ENCODE measurements at places on chromosomes 6 and 20.
A peak's percentile ranks its signal among the peaks of the same experiment; 100 is the strongest.

- H3K4me1 ChIP-seq, result no peaks in the 10 kb centered on the region
- no peak overlapping the region for H3K4me3 ChIP-seq
- peak overlapping the region; percentile 40 for H3K27ac ChIP-seq
- no peaks in the 10 kb centered on the region for H3K27me3 ChIP-seq
- H3K36me3 ChIP-seq, result no peaks in the 10 kb centered on the region
- no peak for DNase-seq
These were observed 705.4 kb downstream of the PTPRT start for GRCh38 chr20:42484335-42484734.

DNA sequence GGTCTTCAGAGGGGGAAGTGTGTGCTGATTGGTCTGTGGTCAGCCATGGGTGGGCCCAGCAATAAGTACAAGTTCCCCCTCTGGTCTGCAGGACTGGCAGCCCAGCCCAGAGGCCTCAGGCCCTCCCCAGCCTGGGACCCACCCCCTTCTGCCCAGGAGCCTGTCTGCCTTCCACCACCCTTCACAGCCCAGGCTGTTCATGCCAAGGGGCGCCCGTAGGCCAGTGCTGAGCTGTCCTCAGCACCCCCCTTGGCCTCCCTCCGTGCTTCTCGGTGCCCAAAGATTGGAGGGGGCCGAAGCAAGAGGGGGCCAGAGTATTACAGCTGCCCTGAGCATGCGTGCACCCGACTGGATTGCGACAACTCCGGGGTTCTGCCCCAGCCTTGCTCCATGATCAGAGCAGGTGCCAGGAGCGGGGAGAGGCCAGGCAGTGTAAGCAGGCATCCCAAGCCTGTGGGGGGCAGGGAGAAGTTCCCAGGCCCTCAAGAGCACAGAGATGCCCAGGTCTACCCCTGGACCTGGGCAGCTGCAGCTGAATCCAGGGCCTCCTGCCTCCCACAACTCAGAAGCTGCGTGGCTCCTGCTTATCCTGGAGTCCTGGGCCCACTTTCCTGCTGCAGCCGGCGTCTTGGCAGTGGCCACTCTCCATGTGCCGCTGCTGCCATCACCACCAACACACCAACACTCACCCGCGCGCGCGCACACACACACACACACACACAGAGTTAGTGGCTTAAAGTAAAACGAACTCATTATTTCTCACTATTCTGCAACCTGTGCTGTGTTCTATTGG lies 33.3 kb downstream of the CST9L start:
- H3K27me3 ChIP-seq, result no peaks in the 10 kb centered on the region
- no peak overlapping the region for H3K4me3 ChIP-seq
- H3K27ac ChIP-seq, result no peak overlapping the region
- no peak for DNase-seq
- H3K4me1 ChIP-seq, result no peaks in the 10 kb centered on the region

DNA sequence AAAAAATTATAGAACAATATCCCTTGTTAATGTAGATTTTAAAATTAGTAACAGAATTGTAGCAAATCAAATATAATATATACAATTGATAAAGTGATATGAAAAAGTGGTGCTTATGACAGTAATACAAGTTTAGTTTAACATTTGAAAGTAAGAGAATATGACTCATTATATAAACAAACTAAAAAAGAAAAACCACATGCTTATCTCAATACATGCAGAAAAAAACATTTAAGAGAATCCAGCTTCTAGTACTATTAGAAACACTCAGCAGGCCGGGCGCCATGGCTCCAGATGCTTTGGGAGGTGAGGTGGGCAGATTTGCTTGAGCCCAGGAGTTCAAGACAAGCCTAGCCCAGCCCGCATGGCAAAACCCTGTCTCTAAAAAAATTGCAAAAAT lies 60.7 kb upstream of the LAMA2 start:
- H3K36me3 ChIP-seq, result no peaks in the 10 kb centered on the region
- H3K4me3 ChIP-seq, result no peak overlapping the region
- no peak for DNase-seq
- H3K27ac ChIP-seq, result no peak overlapping the region

GRCh38 chr20:48231253-48231930 lies 446.1 kb upstream of the SULF2 start:
- no peaks in the 10 kb centered on the region for H3K4me1 ChIP-seq
- no peaks in the 10 kb centered on the region for H3K27me3 ChIP-seq
- H3K27ac ChIP-seq, result no peak overlapping the region
- no peak overlapping the region for H3K4me3 ChIP-seq
- DNase-seq, result no peak
- H3K36me3 ChIP-seq, result no peaks in the 10 kb centered on the region

- DNase-seq, result no peak
- no peaks in the 10 kb centered on the region for H3K27me3 ChIP-seq
- no peaks in the 10 kb centered on the region for H3K36me3 ChIP-seq
- no peak overlapping the region for H3K27ac ChIP-seq
- H3K4me3 ChIP-seq, result no peak overlapping the region
- no peaks in the 10 kb centered on the region for H3K4me1 ChIP-seq
These were observed 422.8 kb downstream of the EPM2A start for GRCh38 chr6:145312481-145312880.
